NCI-H2227 treated with DMSO at 0.1 percent for 48 hours (cell line): ENCODE measurements at places on chromosomes 5 and 9.

DNA sequence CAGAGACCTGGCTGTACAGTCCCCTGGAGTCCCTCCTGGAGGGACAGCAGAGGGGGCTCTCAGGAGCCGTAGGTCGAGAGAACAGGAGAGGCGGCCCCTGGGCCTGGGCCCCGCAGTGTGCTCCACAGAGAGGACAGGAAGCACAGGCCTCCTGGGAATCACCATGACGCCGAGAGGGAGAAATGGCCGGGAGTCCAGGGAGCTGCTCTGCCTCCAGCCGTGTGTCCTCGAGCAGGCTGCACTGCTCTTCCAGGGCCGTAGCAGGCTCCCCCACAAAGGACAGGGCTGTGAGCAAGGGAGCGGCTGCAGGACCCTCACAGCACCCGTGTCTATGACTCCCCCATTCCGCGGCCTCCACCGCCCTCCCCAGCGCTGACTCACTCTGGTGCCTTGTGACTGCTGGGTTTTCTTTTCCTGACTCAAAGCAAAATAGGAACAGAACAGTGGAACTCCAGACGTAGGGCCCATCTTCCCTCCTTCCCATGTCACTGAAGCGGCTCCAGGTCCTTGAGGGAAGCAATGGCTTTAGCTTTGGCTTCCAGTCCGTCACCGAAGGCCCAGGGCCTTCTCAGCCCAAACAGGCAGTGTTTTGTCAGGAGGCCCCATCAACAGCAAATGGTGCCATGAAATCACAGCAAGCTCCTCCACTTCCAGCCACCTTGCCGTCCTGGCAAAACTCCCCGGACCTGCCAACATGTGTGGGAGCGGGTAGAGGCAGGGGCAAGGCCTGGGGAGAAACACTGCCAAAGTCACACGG is 114.2 kb downstream of the LHFPL2 start:
- DNase-seq = no peak

GRCh38 chr5:74851684-74852353 is 14.4 kb downstream of the FAM169A start:
- DNase-seq = no peak

- DNase-seq = no peak
These were observed 12.7 kb downstream of the STK10 start for GRCh38 chr5:172175263-172175719.

DNA sequence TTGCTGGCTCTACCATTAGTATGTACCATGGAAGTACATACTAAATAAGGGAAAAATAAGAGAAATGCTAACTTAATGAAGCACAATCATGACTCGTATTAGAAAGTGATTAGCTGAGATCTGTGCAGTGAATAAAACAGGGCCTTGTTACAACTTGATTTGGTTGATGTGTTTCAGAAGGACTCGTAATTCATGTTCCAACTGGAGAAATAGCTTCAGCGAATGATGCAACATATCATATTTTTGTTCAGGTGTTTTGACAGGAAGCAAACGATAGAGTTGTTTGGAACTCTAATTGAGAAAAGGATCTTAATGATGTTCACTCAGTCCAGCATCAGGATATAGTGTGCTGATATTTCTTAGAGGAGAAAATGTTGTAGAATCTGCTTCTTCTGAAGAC is 474.6 kb upstream of the WWC1 start:
- no peak for DNase-seq

- DNase-seq = no peak
These were observed 24.6 kb upstream of the SLC22A5 start for GRCh38 chr5:132344775-132345514.

- DNase-seq = no peak
These were observed 45.1 kb upstream of the GLIS3 start for GRCh38 chr9:4344946-4345345.

DNA sequence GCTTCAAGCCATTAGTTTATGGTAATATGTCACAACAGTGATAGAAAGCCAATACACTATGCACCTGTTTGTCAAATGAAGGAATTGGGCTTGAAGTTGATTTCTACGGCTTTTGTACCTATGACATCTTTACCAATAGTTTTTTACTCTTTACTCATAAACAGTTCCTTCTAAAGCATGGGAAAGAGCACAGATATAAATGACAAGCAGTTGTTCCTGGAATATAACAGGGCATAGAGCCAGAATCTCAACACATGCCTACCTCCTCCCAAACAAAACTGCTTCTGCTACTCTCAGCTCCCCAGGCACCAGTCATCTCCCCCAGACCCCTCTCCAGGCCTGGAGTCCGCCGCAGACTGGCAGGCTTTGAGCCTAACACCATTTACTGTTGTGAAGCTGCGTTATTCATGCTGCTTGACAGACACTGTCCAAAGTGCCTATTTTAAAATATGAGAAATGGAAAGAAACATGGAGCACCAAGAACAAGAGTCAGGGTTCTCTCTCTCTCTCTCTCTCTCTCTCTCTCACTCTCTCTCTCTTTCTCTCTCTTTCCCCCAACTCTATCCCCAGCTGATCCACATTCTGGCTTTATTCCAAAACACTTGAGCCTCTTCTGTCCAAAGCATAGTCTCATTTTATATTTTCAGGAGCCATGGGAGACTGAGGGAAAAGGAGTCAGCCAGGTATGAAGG is 111.6 kb downstream of the ADRB2 start:
- DNase-seq = no peak
